ENCODE measurements at places on chromosomes 2 and 18.

- no peak for DNase-seq
Measured at GRCh38 chr2:138034536-138034935, 70.3 kb downstream of the HNMT start.

DNA sequence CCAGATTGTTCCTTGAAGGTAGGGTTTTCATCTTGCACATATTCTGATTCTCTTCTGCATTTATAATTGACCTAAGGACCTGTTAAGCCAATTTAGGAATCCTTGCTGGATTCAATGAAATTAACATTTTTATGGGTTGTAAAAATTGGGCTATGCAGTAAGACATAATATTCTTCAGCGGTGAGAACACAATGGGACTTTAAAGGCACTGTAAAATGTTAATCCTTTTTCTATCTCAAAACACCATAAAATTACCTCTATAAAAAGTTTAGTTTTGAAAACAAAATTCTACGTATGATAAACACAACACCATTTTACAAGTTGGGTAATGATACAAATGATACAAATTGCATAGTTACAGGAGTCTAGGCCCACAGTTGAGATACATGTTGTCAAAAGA is 169.2 kb upstream of the DTNA start:
- DNase-seq: no peak

GRCh38 chr2:2569836-2570235 is 238.8 kb upstream of the MYT1L start:
- no peak for DNase-seq

DNA sequence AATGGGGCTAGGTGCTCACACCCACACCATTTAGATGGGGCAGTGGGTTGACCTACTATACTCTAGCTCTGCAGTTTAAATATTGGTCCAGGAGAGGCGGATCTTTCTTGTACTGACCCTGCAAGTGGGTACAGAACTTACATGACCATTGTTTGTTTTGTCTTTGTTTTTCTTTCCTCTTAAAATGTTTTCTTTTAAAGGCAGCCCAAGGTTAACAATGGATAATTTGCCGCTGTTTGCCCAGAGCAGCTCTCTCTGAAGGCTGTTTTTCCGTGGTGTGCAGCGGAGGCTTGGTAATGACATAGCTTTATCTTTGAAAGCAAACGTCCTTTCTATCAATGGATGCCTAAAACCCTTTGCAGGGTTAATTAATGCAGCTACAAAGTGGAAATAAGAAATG is 133.3 kb upstream of the MEX3C start:
- DNase-seq: no peak

GRCh38 chr2:96143848-96144480 is 1.3 kb downstream of the DUSP2 start:
- DNase-seq: no peak

DNA sequence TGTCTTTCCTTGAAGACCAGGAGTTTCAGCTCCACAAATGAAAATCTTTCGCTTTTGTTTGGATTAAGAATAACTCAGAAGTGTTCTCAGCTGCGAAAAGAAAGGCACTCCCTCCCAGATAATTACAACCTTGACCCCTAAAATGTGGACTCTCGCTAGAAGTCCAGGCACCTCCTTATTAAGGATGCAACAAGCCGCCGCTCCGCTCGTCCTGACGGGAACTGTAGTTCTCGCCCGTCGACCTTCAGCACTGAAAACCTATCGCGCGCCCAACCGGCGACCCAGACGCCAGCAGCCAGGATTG is 559 bp downstream of the IMMT start:
- DNase-seq: no peak

GRCh38 chr2:30095402-30095801 is 51.4 kb upstream of the YPEL5 start:
- DNase-seq: no peak

GRCh38 chr2:236943841-236944513 is 141.7 kb upstream of the COPS8 start:
- DNase-seq: no peak

DNA sequence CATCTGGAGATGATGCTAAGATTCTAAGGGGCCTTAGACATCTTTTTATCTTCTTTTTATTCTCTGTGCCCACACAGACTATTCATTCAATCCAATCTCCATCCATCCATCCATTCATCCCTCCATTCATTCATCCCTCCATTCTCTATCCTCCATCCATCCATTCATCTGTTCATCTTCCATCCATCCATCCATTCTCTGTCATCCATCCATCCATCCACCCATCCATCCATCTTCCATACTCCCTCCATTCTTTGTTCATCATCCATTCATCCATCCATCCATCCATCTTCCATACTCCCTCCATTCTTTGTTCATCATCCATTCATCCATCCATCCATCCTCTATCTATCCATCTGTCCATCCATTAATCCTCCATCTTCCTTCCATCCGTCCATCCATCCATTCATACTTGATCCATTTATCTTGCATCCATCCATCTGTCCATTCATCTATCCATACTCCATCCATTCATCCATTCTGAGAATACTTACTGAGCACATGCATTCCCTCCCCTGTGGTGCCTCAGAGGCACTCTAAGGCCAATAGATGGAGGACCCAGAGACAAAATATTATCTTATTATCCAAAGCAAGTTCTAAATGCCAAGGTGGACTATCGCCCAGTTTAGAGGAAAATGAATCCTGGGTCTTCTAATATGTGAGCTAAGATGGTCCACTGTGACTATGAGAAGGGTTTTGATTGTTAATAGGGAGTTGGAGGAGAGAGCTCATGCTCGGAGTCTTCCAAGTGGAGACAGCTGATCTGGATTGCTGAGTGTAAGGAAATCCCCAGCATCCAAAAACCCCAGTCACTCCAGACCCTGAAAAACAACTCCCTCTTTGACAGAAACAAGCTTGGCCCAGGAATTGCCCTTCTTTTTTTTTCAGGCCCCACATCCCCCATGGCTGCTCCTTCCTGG is 152.6 kb upstream of the MYCN start:
- DNase-seq: no peak

GRCh38 chr2:221104361-221104811 is 467.7 kb downstream of the EPHA4 start:
- no peak for DNase-seq

GRCh38 chr2:71256421-71256820 is 29.5 kb upstream of the PAIP2B start:
- no peak for DNase-seq

- no peak for DNase-seq
Measured at GRCh38 chr2:178891959-178892485, 84.8 kb upstream of the TTN start.

- no peak for DNase-seq
Measured at GRCh38 chr18:75624869-75625268, 197.4 kb upstream of the SMIM21 start.

GRCh38 chr2:63697160-63697559 is 108.4 kb downstream of the MDH1 start:
- no peak for DNase-seq

DNA sequence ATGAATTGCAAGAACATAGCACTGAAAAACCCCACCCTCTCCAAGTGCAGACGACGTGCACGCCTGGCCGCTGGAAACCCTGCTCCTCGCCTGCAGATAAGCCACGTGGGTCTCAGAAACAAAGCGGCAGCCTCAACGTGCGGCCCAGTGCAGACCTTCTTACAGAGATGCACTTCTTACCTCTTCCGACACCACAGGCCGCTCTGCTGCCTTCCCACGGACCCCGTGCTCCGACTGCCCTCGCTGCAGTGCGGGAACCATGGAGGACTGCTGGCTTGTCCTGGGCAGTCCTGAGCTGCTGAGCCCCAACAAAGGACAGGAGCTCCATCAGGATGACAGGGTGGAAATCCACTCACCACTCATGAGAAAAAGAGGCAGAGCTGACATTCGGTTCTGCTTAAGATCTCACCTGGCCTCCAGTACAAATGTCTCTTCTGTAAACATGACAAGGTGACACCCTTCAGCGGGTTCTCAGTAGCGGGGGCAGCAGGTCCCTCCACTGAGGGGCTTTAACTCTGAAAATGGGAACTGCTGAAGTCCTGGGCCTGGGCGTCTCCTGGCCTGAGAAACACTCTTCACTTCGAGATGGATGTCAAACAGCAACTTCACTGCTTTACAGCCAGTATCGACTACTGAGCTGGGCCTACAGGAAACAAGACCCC is 6.2 kb downstream of the COPS9 start:
- no peak for DNase-seq

GRCh38 chr2:200486529-200486928 is 23.3 kb downstream of the KCTD18 start:
- DNase-seq: no peak

DNA sequence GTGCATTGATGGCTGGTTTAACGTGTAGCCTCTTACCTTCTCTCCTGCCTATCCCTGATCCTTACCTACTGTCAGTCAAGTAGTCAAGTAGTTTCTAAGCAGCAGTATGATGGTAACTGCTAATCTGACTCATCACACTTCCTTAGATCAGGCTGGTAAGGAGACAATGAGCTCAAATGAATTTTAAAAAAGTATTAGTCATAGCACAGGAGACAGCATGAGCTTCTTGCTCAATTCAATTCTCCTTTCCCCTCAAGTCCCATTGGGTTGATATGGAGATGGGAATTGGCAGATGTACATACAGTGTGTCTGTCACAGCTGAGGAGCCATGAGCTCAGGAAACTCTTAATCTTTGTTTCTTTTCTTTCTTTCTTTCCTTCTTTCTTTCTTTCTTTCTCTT is 799.7 kb downstream of the LRP1B start:
- DNase-seq: peak; percentile 69

GRCh38 chr2:122660786-122661634 is 905.6 kb downstream of the TSN start:
- DNase-seq: no peak

- no peak for DNase-seq
Measured at GRCh38 chr2:18741895-18742732, 152.7 kb upstream of the NT5C1B start.

All from A549 (cell line).